Activated CD8-positive, alpha-beta memory T cell treated with anti-CD3 and anti-CD28 coated beads, Interleukin-2, amount 50 U/mL, for 4 hours (primary cell): ENCODE measurements at places on chromosomes 1 and 21.

DNA sequence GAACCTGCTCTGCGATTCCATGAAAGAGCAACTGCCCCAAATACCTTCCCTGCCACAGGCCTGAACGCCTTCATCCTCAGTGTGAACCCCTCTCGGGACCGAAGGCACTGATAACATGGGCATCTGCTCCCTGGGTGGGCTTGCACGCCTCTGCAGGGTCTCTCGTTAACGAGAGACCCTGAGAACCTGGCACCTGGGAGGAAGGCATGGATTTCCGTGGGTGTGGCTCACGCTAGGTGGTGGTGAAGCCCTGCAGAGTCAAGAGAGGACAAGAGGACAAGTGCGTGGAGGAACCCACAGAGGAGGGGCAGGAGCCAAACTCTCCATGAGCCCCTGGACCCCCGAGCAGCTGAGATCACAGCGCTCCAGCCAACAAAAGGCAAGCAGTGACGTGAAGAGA is 26.8 kb upstream of the COL6A2 start:
- no peak for DNase-seq

- no peak for DNase-seq
Observed at GRCh38 chr1:32399843-32400242, 5.6 kb upstream of the BSDC1 start.

- no peak for DNase-seq
Observed at GRCh38 chr1:114249691-114250090, 96.0 kb upstream of the SYT6 start.

DNA sequence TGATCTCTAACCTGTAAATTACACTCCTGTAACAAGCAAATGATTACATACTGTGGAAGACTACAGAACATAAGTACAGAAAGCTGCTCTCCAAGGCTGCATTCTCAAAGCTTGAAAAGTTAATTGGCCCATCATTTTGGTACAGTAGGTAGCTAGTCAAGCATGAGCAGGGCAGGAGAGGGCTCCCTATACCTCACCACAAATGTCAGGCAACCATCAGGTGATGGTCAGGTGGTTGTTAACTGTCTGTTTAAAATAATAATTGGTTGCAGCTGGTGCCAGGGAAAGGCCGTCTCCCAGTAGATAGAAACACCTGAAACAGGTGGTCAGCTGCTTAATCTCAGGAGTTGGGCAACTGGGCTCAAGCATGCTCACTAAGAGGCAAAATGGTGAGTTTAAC is 13.1 kb upstream of the SLC1A7 start:
- no peak for DNase-seq

- DNase-seq, result no peak
Observed at GRCh38 chr1:193763266-193763665, 576.9 kb upstream of the B3GALT2 start.

GRCh38 chr1:212640223-212640878 is 31.8 kb downstream of the ATF3 start:
- no peak for DNase-seq

GRCh38 chr1:59128784-59129227 is 168.1 kb upstream of the FGGY start:
- DNase-seq, result no peak

DNA sequence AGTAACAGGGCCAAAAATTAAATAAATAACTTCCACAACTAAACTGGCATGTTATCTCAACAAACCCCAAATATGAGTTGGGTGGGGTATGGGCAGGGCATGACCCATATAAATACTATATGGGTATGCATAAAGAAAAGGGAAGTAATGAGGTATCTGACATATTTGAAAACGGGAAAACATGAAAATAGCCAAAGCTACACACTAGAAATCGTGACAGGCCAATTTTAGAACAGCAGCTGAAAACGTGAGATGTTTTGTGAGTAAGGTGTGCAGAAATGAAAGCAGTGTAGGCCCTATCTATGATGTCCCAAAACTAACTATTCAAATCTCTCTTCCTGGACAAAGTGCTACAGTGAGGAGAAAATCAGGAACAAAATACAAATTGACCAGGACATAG is 537.9 kb upstream of the NR5A2 start:
- no peak for DNase-seq

- no peak for DNase-seq
Observed at GRCh38 chr1:93002781-93003180, 41.5 kb upstream of the DIPK1A start.

GRCh38 chr1:226786550-226786949 is 47.5 kb upstream of the ITPKB start:
- DNase-seq, result no peak

DNA sequence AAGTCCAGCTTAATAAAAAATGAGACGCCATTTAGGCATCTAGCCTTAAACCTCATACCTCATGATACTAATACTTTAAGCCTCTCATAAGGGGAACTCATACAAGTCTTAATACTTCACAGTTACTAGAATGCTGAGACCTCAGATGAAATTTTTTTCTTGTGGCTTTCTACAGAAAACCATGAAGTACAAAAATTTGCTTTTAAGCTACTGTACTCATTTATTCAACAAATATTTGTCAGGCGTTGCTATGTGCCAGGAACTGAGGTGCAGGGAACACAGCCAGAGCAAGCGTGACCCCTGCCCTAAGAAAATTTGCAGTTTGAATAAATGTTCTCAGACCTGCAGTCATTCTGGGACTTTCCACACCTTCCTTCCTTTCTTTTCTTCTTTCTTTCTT is 150.6 kb downstream of the MRPL39 start:
- no peak for DNase-seq

DNA sequence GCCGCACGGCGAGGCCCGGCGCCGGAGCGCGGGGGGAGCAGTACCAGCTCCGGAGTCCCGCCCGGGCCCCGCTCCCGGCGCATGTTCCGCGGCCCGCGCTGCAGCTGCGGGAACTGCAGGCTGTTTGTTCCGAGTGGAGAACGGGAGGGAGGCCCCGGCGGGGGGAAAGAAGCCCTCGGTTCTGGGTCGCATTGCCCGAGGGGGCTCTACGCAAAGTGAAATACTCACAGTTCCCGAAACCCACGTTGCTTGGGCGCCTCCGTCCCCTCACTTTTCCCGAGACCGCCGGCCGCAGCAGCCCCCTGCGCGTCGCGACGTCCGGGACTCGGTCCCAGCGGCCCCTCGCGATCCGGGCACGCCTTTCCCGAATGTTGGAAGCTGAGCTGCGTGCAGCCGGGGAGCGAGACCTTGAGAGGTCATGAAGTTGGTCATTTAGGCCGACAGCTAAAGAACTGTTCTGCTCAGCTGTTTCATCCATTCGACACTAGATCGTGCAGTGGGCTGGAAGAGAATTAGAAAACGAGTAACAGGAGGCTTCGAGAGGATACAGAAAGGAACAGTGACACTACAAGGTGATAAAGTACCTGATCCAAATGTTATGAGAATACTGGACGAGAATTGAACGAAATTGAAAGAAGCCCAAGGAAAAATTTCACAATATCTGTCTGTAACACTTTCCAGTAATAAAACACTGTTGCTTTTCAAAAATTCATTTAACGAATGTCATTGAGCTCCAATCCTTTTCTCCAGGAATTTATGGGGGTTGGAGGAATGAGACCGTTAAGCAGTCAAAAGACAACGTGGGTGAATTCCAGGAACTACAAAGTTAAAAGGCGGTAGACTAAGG is 657 bp upstream of the LIN9 start:
- no peak for DNase-seq
